Fibroblast of the aortic adventitia (primary cell): ENCODE measurements at places on chromosomes 6 and 20. TPM values are rescaled to one million over a fixed set of nuclear protein-coding genes. Genes with fewer than 3 reads are reported as not detected.
A peak's percentile ranks its signal among the peaks of the same experiment; 100 is the strongest.

DNA sequence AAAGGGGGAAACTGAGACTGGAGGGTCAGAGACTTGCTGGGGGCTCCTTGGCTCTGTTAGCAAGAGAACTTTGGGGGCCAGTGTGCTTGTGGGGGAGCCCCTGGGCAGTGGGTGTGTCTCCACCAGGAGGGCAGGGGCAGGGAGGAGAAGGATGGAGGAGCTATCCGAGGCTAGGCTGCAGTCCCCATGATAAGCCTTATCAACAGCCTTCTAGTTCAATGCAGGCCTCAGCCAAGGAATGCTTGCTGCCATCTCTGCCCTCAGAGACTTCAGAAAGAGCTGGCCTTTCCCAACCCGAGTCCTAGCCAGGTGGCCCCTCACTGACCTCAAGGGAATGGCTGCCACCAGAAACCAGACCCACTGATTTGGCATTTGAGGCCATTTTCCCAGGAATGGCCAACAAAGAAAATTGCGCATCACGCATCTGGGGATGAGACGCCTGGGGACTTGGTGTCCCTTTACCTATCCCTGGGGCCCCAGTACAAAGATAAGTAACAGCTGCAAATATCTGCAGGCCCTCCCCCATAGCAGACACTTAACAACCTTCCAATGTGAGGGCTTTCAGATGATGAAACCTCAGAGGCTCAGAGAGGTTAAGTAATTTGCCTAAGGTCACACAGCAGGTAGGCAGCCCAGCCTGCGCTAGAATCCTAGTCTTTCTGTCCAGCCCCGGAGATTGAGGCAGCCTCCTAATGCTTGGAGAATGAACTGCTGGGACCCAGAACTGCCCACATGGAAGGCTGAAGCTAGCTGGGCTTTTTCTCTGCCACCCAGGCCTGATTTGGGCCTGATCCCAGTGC, 4.9 kb downstream of the TGM2 start:
- DNase-seq = no peak

DNA sequence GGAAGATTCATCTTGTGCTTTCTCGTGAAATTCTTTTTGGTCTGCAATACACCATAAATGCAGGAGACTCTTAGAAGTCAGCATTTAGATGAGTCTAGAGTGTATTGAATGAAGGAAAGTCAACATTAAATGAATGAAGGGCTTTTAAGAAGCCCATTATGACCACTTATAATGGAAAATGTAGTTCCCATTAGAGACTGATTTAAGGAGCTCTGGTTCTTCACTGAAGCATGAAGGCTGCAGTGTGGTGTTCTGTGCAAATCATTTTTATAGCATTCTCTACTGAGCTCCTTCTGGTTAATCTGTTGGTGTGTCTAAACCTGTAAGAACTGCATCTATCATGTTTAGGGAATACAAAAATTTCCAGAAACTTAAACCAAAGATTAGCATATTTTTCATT, 19.7 kb downstream of the NCOA7 start:
- no peak for DNase-seq

- no peak for DNase-seq
Measured at GRCh38 chr6:165056292-165056691, 253.1 kb downstream of the C6orf118 start.

The MUCL3 gene
- under 0.01 TPM in 1 of 2 replicates, not detected in the other for total RNA-seq

DNA sequence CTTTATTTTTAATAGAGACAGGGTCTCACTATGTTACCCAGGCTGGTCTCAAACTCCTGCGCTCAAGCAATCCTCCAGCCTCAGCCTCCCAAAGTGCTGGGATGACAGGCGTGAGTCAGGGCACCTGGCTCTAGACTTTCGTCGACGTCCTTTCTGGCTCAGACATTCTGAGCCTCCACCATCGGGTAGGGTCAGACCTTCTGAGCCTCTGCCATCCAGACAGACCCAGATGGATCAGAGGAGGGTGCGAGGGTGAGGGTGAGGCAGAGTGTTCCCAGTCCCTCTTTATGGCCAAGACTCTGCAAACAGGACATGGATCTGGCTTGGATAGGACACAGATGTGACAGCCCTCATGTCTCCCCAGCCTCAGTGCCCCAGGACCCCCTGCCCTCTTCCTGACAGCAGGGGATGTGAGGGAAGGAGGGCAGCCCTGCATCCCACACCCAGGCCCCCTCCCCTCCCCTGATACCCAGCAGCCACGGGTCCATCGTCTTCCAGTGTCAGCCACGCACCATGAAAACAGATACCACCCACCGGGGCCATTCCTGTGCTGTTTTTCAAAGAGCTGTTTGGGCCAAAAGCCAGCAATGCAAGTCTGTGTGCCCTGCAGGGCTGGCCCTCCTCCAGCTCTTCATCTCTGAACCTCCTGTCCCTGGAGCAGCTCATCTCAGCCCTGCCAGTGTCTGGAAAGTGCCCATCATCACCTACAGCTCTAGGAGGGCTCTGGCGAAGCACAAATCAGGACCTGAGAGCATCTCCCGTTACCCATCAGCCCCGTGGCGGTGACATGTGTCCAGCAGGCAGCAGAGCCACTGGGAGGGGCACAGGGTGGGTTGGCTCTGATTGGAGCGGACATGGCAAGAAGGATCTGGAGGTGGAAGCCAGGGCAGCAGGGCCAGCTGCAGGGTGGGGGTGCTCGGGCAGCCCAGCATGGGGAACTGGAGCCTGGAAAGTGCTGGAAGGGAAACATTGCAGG, 208.4 kb downstream of the PREX1 start:
- DNase-seq = no peak

DNA sequence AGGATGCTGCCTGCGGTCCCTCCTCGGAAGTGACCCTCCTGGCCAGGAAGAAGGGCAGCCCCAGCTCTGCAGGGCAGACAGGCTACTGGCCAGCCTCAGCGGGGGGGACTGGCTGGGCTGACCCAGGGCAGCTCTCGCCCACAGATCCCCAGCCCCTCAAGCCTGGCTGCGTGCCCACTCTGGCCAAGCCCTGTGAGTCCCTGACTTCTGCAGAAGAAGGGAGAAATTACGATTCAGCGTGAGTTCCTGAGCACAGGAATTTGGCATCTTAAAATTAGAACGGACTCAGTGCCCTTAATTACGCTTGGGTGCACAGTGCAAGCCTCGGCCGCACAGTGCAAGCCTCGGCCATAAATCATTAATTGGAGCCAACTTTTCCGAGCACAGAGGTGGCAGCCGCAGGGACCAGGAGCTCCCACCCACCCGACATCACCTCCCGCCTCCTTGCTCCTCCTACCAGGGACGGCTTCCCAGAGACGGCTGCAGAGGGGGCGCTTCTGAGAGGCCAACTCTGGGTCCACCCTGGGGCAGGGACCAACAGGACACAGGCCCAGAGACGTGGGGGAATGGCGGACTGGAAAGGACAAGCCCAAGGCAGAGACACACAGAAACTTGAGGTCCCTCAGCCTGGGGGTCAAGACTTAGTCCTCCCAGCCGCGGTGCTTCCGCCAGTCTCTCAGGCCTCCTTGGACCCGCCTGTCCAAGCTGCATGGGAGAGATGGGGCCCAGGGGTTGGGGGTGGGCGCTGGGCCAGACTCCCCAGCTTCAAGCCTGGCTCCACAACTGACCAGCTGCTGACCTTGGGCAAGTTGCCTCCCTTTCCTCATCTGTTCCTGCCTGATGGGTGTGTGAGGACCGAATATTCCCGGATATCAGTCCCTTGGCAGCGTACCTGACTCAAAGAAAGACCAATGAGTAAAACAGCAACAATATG, 165.4 kb downstream of the TAF4 start:
- peak; percentile 1 for DNase-seq

- DNase-seq = no peak
Measured at GRCh38 chr20:50113420-50114224, 672 bp upstream of the UBE2V1 start.

GRCh38 chr6:43865932-43866645, 96.1 kb downstream of the VEGFA start:
- DNase-seq = no peak

The NUDT3 gene
- 24.4 and 34.6 TPM in 2 replicates for total RNA-seq

The GLP1R gene
- total RNA-seq = not detected in 2 replicates

DNA sequence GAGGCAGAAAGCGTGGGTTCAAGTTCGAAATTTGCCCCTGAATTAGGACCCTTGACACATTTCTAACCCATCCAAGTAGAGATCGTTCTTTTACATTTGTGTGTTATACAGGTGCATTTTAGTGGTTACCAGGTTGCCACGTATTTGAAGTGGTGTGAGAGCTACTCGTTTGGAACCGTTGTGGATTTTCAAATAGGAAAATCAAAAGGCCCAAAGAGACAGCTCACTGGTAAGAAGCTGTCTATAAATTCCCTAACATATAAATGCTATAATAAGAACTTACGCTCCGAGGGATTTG, 1.6 kb upstream of the REV3L start:
- DNase-seq = peak; percentile 35

- no peak for DNase-seq
Measured at GRCh38 chr6:33834401-33835392, 30.9 kb upstream of the MLN start.

GRCh38 chr6:29976588-29977424, 34.5 kb downstream of the HLA-A start:
- DNase-seq = peak; percentile 68
